ENCODE measurements at places on chromosomes 4 and X.
A peak's percentile ranks its signal among the peaks of the same experiment; 100 is the strongest.

- DNase-seq = no peak
Measured at GRCh38 chr4:891747-892146, 40.4 kb downstream of the GAK start.

- no peak for DNase-seq
Measured at GRCh38 chr4:148055844-148056243, 324.0 kb downstream of the ARHGAP10 start.

- no peak for DNase-seq
Measured at GRCh38 chrX:13369256-13370030, 49.6 kb upstream of the ATXN3L start.

GRCh38 chr4:33062155-33062806 is 2342.1 kb downstream of the PCDH7 start:
- DNase-seq = no peak

GRCh38 chr4:20639346-20639745 is 60.9 kb upstream of the PACRGL start:
- DNase-seq = no peak

- DNase-seq = peak; percentile 4
Measured at GRCh38 chrX:23952984-23953907, 45.4 kb downstream of the CXorf58 start.

All from T-helper 9 cell (primary cell).